ENCODE measurements at places on chromosomes 6 and 20.

DNA sequence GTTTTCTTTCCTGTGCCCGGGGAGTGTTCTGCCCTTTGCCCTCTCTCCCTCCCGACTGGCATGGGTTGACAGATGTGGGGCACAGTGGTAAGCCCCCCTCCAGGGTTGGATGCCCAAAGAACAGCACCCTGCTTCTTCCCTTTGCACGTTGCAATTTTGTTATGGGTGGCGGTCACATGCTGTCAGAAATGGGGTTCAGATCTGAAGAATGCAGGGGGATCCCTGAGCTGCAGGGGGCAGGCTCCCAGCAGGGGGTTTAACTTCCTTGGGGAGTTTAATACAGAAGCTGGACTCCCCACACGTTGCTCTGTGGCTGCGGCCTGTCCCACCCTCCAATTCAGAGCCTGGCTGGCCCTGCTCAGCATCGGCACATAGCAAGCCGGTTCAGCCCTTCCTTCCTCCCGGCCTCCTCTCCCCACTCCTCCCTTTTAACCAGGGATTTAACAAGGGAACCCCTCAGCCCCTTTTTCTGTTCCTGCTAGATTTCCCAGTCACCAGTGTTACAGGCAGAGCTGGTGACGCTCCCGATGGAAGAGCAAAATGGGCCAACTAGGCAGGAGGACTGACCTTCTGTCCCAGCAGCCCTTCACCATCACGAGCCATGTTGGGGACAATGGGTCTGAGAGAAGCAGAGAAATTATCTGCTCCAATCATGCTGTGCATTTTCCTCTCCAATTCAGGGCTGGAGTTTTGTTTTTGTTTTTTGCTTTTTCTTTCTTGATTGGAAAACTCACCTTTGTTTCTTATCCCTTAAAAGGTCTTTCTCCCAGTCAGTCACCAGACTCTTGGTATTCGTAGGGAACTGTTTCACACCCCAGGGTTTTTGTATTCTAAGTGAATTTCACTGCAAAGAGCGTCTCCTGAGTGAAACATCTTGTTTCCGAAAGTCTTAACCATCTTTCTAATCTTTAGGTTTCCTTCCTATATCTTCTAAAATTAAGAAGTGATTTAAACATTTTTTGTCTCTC is 6.8 kb downstream of the FOXF2 start:
- DNase-seq: peak; percentile 22

- DNase-seq: no peak
Observed at GRCh38 chr6:156821707-156822106, 44.5 kb downstream of the ARID1B start.

DNA sequence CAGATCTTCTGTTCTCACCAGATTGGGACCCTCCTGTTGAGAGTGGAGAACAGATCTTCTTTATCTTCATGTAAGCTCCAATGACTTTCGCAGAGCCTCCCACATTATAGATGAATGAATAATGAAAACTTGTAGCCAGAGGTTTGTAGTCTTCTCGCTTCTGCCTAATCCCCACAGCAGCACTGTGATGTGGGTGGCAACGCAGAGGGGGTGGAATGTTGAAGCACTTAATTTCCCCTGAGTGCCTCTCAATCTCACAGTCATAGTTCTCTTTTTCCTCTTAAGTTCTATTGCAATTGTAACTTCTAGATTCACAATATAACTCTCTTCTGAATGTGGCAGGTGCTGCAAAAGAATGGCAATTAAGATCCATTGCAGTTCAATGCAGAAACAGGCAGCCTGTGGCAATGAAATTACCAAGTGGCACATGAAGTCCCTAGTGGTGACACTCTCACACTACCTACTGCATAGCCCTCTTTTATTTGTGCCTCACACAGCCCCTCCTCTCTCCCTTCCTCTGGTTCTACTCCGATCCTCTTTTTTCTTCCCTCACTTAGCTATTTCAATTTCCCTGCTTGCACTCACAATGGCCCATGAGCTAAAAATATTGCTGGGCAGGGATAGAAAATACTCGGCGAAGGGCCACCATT is 281.9 kb downstream of the UBE3D start:
- DNase-seq: no peak

- DNase-seq: no peak
Observed at GRCh38 chr6:37238381-37238780, 19.2 kb upstream of the TBC1D22B start.

GRCh38 chr20:18166241-18166881 is 28.7 kb downstream of the KAT14 start:
- peak; percentile 42 for DNase-seq

DNA sequence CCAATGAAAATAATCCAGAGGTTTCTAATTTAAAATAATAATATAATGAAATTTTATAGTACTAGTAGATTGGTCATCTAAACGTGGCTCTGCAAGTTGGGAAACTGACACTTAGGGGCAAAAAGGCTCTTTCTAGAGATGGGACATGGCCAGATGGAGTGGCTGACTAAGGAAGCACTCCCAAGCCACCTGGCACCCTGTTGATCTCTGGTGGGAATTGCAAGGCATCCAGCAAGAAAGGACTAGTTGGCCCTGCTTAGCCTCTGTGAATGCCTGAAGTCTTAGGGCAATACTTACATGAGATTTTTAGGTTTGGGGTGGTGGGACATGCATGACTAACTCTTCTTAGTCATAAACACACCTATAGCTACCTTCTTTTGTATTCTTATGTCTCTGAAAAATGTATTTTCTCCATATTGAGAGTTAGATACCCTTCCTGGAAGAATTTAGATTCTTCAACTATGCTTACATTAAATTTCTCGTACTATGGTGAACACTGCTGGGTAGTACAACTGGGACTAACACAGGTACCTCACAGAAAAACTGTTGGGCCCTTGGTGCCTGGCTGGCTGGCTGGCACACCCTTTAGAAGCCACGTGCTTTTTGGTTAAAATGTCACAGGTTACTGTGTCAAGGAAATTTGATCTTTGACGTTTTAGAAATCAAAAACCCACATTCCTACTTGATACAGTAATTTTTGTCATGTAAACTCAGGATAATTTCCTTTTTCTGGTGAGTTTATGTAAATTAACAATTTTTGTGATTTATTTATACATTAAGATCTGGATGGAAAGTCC is 25.0 kb upstream of the SH3BGRL2 start:
- no peak for DNase-seq

GRCh38 chr20:25720285-25720684 is 23.6 kb upstream of the ZNF337 start:
- DNase-seq: no peak

DNA sequence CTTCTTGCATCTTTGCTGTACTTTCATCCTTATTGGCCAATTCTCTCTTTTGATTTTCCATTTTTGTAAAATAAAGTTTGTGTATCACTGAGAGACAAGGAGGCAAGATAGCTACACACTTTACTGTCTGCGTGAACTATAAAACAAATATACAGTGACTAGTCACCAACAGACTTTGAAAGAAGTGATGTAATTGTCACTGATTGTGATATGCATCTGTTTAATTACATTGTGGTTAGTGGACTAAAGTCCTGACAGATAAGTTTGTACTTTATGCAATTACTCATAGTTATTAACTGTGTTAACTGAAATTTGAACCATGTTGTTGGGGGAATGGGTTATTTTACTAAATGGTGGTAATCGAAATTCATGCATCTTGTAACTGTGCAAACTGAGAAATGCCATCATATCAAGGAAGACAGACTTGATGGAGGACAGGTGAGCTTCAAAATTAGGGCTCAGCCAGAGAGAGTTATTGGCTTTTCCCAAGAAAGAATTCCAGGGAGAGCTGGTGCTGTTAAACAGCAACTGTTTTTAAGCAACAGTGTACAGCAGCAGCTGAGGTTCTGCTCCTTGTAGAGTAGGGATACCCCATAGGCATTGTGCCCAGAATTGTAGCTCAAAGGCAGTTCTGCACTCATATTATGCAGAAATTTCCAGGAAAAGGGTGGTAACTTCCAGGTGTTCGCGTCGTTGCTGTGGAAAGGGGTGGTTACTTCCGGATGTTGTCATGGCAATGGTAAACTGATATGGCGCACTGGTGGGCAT is 62.9 kb downstream of the EFHC1 start:
- no peak for DNase-seq

DNA sequence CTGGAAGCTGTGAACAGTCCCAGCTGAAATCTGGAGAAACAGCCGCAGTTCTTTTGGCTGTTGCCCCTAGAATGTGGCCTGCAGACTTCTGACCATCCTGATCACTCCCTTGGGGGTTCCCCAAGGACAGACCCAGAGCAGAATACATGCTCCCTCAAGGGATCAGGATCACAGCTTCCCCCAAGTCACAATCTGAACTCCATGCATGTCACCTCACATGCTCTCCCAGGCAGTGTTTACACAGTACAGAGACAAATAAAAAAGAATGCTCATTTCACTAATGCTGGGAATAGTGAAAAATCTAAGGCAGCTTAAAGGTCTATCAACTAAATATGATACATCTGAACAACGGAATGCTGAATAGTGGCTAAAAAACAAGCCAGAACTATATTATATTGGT is 20.5 kb downstream of the SPAG4 start:
- DNase-seq: no peak

DNA sequence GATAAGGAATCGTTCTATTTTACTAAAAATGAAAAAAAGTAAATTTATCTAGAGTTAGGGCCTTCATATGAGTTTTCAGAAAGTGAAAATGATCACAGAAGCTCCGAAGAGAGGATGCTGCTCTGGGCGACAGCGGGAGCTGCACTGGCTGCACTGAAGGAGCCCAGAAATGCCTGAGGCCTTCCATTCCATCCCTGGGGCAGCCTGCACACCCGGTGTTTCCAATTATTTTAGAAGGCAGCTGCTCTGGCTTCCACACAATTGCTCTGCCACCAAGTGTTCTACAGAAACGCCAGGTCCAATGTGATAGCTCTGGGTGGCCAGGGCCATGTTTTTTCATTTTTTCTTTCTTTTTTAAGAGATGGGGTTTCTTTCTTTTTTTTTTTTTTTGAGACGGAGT is 3.6 kb downstream of the DTNBP1 start:
- DNase-seq: no peak

GRCh38 chr20:36792422-36792821 is 18.9 kb upstream of the DSN1 start:
- peak; percentile 53 for DNase-seq

DNA sequence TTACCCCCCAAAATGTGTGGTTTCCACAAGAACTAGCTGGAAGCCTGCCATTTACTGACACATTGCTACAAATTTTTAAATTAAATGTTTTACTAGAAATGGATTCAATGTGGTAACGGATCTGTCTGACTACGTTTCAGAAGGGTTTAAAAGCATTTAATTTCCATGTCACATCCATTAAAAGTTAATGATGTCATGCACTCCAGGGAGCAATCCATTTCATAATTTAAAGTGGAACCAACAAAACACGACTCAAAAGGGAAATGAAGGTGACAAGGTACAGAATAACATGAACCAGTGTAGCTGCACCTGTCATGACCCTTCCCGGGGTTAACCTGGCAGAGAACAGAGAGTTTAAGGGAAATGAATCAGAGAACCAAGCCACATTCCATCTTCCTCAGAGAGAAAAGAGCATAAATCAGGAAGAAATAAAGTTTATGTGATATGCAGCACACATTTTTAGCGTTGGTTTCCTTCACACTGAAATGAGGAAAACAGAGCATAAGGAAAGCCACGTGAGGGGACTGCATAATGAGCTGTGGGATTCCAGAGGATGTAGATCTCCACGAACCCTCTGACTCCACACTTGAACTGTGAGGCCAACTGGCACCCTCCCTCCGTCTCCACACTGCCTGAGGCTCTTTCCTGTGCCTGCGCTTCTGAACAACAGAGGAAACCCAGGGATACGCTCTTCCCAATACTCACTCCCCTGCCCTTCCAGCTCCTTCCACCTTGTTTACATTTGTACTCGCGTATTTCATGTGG is 170.3 kb upstream of the AHI1 start:
- no peak for DNase-seq

GRCh38 chr6:127907960-127908640 is 7.2 kb upstream of the THEMIS start:
- no peak for DNase-seq

DNA sequence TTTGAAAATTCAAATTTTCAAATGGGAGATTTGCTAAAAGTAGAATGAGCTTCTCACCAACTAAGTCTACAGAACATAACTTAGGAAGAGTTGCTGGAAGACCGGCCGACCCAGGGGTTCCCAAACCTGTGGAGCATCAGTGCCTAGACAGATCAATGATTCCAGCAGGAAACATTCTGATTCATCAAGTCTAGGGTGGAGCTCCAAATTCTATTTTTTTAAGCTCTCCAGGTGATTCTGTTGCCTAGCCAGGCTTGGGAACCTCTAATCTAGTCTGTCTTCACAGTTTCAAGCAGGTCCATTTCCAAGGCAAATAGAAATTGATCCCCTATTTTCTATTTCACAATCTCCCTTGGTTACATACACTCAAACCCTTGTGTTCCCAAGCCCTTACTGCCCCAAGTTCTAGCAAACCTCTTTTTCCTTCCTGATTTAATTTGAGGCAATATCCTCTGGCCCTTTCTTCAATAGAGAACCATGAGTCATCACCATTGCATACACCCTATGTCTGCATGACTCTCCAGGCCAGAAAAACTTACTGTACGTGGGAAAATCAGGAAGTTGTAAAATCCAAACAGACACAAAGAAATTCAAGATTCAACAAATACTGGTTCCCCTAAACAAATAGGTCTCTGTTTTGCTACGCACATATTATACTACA is 8.9 kb downstream of the ATXN1 start:
- DNase-seq: no peak

DNA sequence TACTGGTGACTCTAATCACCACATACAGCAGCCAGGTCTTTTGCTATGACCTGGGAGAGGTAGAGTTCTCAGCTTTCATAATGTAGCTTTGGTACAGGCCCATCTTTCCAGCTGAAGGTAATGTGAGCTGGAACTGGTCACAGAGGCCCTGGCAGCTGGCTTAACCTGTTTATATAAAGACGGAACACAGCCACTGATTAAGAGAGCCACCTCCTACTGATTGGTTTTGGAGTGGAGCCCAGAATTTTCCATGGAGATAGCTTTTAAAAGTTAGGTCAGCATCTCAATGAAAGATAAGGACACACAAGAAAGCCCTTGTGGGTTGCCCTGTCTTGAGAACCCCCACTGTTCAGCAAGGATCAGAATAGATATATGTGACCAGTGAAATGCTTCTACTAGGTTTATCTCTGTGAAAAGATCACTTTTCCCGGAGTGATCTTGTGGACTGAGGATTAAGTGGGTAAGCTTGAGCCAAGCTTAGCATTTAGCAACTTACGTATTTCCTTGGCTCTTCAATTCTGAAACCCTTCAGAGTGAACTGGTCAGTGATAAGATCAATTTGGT is 213.7 kb upstream of the CITED2 start:
- peak; percentile 91 for DNase-seq

DNA sequence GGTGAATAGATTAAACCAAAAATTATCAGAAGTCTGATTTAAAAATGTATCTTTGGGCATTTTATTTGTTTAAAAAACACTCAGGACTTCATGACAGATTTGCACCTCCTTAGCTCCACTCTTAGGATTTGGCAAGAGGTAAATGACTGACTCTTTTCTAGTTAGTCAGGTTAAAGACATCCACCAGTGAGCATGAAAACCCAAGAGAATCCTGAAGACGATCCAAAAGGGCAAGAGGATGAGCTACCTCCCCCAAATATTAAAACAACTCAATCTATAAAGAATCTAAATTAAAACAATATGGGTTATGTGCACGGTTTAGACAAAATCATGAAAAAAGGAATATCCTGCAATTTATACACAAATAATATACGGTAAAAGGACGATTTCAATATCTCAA is 89.4 kb upstream of the OPRM1 start:
- no peak for DNase-seq

- DNase-seq: peak; percentile 53
Observed at GRCh38 chr6:166313255-166314070, 5.3 kb upstream of the PRR18 start.

GRCh38 chr20:1376408-1377270 is 16.2 kb downstream of the FKBP1A start:
- no peak for DNase-seq

- peak; percentile 88 for DNase-seq
Observed at GRCh38 chr6:170265655-170266054, 25.2 kb downstream of the DLL1 start.
